KBM-7 (cell line): ENCODE measurements at places on chromosomes 11 and 22.

DNA sequence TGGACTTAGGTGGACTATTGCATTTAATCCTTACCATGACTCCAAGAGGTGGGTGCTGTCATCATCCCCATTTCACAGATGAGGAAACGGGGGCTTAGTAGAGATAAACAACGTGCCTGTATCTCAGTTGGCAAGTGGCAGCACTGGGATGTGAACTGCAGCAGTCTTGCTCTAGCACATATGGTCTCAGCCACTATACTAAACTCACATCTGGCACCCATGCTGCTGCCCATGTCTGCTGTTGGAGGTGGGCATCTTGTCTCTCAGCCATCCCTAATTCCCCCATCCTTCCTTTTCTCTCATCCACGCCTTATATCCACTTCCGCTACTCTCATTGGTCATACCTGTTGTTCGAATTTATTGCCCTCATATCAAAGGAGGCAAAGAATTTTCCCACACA is 3.8 kb downstream of the PRG3 start:
- DNase-seq = no peak

- DNase-seq = no peak
Measured at GRCh38 chr22:17043521-17043920, 35.5 kb upstream of the GAB4 start.

- DNase-seq = peak; percentile 38
Measured at GRCh38 chr11:127345819-127346459, 345.4 kb upstream of the KIRREL3 start.

DNA sequence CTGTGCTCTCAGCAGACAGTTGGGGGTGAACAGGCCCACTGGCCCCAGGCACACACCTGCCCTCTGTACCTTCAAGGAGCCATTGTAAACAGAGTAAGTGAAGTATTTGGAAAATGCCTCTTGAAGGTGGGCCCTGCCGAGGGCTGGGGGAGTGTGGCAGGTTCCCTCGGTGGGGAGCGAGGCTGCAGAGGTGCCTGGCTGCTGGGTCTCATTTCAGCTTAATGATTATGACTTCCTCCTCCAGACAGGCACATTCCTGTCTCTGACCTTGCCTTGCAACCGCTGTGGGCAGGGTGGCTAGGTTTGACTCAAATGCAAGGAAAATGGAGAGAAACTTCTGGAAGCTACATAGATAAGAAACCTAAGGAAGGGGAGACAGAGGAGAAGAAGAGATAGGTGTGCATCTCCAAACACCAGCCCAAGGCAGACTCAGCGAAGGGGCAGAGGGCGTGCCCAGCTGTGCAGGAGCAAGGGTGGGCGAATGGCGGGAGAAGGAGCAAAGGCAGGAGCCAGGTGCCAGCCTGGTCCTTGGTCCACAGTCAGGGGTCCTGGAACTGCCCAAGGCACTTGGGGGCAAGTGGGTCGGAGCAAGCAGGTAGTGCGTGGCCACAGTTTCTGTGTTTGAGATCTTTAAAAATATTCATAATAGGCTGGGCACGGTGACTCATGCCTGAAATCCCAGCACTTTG is 14.0 kb downstream of the GRAMD4 start:
- DNase-seq = no peak

DNA sequence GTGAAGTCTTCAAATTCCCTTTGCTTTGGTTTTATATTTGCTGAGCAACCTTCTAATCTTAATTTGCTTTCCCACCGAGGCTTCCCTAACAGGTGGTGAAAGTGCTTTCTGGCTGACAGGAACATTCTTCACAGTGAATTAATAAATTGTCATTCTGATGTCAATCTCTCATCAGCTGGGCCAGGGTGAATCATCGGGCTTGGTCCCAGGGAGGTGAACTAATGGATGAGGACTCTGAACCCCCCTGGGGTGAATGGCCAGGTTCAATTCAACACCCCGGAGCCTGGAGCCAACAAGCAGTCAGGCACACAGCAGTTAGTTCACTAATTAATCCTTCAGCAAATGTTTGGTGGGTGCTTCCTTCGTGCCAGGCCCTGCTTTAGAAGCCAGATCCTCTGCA is 155.4 kb upstream of the PDGFD start:
- DNase-seq = no peak
